ENCODE measurements at places on chromosomes 3 and 15.

- DNase-seq, result no peak
These were observed 68.2 kb upstream of the ADAMTSL3 start for GRCh38 chr15:83585601-83586335.

- DNase-seq, result no peak
These were observed 10.5 kb downstream of the SEMA4B start for GRCh38 chr15:90211440-90212143.

GRCh38 chr3:63774781-63775180, 44.3 kb upstream of the C3orf49 start:
- no peak for DNase-seq

GRCh38 chr3:58074116-58074715, 66.0 kb downstream of the FLNB start:
- no peak for DNase-seq

DNA sequence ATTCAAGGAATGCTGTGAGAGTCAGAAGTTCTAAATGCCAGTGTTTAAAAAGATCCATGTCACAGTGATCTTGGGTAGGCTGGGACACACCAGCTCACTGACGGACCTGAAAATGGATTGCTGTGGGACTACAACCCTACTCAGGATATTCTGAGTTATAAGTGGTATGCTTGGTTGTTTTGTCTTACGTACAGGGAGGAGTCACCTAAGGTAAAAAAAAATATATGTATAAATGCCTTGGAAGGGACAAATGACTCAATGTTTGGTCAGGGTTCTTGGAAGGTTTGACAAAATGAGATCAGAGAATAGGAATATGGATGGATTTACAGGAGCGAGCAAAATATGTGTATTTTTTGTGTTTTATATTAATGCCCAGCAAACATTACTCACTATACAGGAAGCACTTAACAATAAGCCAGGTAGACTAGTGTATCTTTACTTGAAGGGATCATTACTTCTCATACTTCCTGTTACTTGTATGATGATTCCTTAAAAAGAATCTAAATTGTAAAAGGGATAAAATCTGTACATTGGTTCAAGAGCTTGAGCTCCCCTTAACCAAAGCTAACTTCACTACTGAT, 767.3 kb downstream of the GBE1 start:
- DNase-seq, result no peak

DNA sequence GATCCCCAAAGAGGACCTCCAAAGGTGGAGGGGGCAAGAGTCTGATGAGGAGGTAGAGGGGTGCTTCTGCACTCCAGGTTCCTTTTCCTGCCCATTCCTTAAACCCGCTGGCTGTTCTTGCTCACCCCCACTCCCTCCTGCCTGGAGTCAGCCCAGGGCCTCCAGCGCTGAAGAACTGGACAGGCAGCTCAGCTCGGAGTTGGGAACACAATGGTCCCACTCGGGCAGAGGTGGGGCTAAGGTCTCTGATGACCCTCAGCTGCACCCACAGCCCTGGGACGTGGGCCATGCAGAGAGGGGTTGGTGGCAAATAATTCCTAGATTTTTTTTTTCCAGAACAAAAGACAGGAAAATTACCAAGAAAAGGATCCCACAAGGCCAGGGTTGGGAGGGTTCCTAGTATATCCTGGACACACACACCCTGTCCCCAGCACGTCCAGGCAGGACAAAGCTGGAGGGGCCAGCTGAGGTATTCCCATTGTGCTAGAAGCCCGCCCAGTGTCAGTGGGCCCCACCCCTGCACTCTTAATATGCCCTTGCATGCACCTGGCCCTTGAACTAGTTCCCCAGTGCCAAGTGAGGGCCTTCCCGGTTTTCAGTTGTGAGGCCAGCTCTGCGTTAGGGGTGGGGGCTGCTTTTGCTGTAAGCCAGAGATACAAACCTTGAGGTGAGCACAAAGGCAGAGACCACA, 22.1 kb upstream of the IP6K2 start:
- DNase-seq, result no peak

- peak; percentile 8 for DNase-seq
These were observed 17.1 kb downstream of the KLF15 start for GRCh38 chr3:126340081-126340511.

DNA sequence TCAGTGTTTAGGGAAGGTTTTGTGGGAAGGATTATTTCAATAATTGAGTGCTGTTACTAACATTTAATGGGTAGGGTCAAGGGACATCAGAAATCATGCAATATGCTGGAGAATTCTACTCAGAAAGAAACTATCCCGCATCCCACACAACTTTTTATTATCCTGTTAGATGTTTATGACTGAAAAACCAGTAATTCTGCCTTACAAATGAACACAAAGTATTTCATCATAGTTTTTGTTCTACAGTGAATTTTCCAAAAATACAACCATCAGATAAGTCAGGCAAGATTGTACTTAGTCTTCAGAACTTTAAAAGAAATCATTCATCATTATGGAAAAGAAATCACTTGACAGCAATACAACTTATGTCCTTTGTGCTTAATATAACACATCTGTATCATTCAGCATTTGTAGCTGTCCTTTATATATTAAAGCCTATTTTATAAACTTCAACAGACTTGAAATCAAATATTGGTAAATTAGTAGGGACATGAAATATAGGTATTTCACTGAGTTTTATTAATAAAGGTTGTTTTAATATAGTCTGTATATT, 61.9 kb downstream of the TRPM7 start:
- no peak for DNase-seq

DNA sequence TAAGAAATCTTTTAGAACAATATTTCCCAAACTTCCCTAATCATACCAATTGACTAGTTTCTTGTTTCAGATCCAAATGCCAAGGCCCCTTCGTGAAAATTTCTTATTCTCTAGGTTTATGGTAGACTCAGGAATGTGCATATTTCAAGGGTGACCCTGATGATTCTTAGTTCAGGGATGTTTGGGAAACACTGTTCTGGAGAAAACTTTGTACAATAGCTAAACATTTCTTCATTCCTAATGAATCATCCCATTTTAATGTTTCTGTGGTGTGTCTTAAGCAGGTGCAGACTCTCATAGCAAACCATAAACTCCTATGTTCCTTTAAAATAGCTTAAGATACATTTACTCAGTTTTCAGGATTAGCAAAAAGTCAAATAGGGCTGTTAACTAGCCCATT, 314.5 kb downstream of the TIGIT start:
- no peak for DNase-seq

GRCh38 chr3:94046533-94046932, 16.2 kb downstream of the DHFR2 start:
- DNase-seq, result no peak

Measured in uterus (tissue), 4 donors.